Gastrocnemius medialis (tissue), 4 donors: ENCODE measurements at places on chromosomes 3 and 15. TPM values are rescaled to one million over a fixed set of nuclear protein-coding genes. Genes with fewer than 3 reads are reported as not detected.

The GOLGA8O gene
- not detected for total RNA-seq

The SLC9C1 gene
- total RNA-seq = not detected

The CLDN18 gene
- not detected for total RNA-seq

The DHX30 gene
- total RNA-seq = 65.4 TPM

The ZWILCH gene
- 10.6 TPM for total RNA-seq

The ALS2CL gene
- total RNA-seq = 7.0 TPM

The PRTG gene
- total RNA-seq = 0.59 TPM

The SSUH2 gene
- 0.15 TPM for total RNA-seq

The IQCH gene
- 0.25 TPM for total RNA-seq

The CD200 gene
- 0.36 TPM for total RNA-seq

The DLL4 gene
- total RNA-seq = 5.9 TPM

The ACKR2 gene
- total RNA-seq = 0.51 TPM
